AG20443 (cell line): ENCODE measurements at places on chromosomes 6 and 20.

GRCh38 chr20:3751675-3752385, 15.7 kb downstream of the ADISSP start:
- no peak for DNase-seq

- no peak for DNase-seq
Observed at GRCh38 chr6:163565140-163565539, 150.6 kb downstream of the QKI start.

GRCh38 chr6:96433950-96434349, 87.7 kb upstream of the UFL1 start:
- DNase-seq, result no peak

DNA sequence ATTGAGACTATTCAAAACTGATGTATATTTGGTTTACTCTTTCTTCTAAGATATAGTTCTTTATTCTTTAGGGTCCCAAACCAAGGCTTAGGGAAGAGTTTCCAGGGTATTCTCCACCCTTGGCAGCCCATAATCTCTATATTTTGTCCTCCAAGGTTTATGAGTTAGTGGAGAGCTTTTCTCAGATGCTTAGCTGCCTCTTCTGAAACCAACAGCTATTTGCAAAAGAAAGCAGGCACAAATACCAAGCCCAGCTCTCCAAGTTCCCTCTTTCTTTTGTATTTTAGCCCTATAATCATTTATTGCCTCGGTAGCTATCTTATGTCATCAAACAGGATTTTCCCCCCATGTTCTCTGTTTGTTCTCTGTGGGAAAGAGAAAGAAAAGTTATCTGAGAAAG, 39.1 kb upstream of the RBM24 start:
- no peak for DNase-seq
